Activated CD4-positive, alpha-beta T cell treated with anti-CD3 and anti-CD28 coated beads, Interleukin-2, Interleukin-4, amounts not matched to agents 100 ng/mL and 50 ng/mL, durations not matched to agents 16 hours and 8 hours (primary cell): ENCODE measurements at places on chromosomes 6 and 20.

- DNase-seq, result no peak
Measured at GRCh38 chr6:149769676-149770075, 20.1 kb downstream of the PCMT1 start.

DNA sequence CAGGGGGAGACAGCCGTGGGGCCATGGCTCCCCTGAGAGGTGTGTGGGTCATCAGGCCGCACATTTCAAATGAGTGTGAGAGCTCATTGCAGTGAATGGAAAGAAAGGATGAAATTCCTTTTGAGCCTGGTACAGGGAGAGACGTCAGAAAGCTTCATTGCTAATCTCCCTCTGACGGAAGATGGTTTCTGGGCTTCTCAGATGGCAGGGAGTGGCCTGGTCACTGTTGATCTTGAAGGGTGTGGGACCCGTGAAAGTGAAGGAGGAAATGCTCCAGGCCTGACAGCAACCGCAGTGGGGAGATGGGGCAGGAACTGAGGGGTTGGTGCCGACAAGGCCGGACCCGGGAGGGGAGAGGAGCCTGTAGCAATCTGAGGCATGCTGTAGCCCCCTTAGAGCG, 127.4 kb downstream of the MYLK4 start:
- DNase-seq, result no peak

GRCh38 chr6:111258615-111259088, 171.3 kb downstream of the SLC16A10 start:
- no peak for DNase-seq

GRCh38 chr20:1562622-1563021, 5.1 kb upstream of the SIRPD start:
- DNase-seq, result no peak

DNA sequence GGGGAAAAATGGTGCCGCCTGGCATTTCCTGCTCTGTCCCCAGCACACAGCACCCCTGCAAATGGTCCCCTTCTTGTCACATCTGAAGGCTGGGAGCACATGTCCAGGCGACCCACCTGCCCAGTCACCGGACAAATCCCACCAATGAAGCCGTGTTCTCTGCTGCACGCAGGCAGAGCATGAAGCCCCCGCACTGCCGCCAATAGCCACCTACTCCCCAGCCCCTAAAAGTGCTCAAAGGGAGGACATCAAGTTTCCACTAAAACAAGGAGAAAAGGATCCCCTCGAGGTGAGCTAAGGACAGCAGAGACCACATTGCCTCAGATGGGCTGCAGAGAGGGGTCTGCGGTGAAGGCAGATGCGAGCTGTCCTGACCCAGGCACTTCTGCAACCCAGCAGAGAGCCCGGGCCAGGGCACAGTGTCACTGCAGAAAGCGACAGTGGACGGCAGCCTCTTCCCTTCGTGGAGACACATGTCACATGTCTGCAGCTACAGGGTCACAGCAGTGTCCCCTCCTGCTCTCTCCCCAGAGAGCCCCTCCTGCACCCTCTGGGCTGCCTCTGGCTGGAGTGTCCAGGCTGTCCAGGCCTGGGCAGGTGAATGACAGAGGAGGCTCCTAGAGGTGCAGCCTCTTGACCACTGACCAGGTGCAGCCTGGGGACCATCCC, 221.5 kb downstream of the PREX1 start:
- no peak for DNase-seq

GRCh38 chr6:144435602-144436426, 150.7 kb downstream of the UTRN start:
- no peak for DNase-seq

- DNase-seq, result no peak
Measured at GRCh38 chr6:6790393-6790792, 201.9 kb downstream of the LY86 start.

- no peak for DNase-seq
Measured at GRCh38 chr6:1337791-1338190, 25.9 kb downstream of the FOXQ1 start.

DNA sequence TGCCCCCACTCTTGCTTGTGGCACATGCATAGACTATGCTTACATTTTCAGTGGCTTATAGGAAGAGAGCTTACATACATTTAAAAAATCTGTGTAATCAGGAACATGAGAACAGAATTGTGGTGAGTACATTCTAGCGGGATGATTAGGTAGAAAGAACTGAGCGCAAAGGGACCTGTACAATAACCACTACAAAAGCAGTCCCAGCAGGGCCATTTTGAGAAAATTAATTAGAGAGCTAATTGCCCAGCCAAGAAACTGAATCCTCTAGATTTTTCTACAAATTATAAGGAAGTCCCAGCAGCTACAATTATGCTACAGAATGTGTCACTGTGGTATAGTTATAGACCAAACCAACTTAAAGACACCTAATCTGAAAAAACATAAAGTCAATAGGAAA, 105.6 kb upstream of the TNFAIP3 start:
- no peak for DNase-seq

DNA sequence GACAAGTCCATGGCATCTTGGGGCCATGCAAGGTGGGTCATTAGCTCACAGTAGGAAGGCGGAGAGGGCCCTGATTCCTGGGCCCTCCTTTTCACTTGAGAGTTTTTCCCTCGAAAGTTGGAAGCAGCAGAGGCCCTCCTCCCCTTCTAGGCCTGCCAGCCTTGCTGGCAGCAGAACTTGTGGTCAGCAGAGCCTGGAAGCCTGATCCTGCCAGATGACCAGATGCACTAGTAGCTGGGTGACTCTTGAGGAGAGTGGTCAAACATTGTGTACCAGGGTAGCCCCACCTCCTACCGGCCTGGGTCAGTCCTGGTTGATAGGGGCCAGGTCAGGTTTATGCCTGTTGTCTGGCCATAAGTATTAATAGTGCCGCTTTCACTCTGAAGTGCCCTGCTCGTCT, 3.8 kb upstream of the HMGA1 start:
- DNase-seq, result no peak

- no peak for DNase-seq
Measured at GRCh38 chr20:11159728-11160127, 485.9 kb upstream of the JAG1 start.

DNA sequence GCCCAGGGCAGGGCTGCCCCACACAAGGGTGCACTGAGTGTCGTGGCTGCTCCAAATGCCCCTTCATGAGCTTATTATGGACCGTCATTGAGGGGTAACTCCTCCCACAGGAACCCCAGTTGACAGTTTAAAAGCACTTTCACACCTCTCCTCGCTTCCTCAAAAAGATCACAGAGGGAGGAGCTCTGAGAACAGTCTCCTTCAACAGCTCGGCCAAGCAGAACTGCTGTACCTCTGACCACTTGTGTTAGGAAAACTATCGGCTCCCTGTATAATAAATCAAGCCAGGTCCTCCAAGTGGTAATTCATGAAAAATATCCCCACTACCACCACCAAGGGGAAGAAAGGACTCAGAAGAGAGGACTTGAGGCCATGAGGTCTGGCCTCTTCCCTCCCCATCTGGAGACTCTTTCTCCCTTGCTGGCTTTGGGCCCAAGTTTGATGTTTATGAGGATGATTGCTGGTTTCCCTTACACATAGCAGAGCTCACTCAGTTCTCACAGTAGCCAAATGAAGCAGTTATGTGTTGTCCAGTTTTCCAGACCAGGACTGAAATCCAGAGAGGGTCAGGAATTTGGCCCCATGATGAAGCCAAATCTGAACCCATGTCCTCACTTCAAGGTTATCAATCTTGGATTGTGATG, 8.7 kb downstream of the SNX21 start:
- DNase-seq, result no peak
